Non-pigmented ciliary epithelial cell (primary cell): ENCODE measurements at places on chromosomes 1 and 21.
A peak's percentile ranks its signal among the peaks of the same experiment; 100 is the strongest.

- no peak for DNase-seq
Measured at GRCh38 chr1:6987940-6988339, 202.7 kb downstream of the CAMTA1 start.

DNA sequence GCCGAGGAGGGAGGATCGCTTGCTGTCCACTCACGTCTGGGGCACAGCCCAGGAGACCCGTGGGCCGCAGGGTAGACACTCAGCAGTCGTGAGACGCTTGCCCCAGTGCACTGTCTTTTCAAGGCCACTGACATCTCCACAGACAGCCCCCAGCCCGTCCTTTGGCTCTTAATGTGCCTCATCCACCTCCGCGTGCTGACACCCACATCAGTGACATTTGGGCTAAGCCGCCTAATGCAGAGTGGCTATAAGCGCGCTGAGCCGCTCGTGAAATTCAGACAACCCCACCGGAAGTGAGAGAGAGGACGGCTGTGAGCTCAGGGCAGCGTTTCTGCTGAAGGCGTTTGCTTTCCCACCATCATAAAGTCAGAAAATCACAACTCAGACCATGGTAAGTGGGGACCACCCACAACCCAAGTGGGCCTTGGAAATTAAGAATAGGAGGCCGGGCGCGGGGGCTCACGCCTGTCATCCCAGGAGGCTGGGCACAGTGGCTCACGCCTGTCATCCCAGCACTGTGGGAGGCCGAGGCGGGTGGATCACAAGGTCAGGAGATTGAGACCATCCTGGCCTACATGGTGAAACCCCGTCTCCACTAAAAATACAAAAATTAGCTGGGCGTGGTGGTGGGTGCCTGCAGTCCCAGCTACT lies 8.4 kb downstream of the SLC35E2B start:
- DNase-seq, result no peak

GRCh38 chr1:180757657-180758056 lies 125.8 kb downstream of the XPR1 start:
- no peak for DNase-seq

- DNase-seq, result no peak
Measured at GRCh38 chr1:145951526-145951925, 6.3 kb downstream of the LIX1L start.

DNA sequence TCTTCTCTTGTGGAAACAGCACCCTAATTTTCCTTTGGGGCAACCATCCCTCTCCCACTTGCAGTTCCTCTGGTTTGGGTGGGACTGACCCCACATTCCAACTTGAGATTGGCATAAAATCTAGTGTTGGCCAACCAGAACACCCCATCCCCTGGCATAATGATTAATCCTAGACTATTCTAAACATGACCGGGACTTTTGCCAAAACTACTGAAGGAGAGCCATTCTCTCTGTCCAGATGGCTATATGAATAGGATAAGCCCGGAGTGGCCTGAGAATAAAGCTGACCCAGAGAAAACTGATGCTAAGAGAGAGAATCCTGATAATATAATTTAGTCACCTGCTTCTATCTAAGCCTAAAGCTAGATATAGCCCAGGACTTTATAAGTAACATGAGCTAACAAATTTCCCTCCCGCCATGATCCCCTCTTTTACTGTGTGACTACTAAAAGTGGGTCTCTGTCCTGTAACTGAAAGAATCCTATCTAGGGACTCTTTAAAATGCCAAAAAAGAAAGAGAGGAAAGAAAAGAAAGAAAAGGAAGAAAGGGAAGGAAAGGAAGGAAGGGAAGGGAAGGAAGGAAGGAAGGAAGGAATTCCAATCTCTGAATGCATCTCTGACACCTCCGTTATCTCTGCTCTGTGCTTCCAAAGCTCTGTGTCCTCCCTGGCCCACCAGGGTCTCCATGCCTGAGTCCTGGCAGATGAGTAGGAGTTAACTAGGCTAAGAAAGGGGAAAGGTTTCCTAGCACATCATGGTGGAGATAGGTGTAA lies 28.0 kb upstream of the NRDC start:
- no peak for DNase-seq

GRCh38 chr1:150192012-150192411 lies 42.3 kb downstream of the PLEKHO1 start:
- DNase-seq, result peak; percentile 75

DNA sequence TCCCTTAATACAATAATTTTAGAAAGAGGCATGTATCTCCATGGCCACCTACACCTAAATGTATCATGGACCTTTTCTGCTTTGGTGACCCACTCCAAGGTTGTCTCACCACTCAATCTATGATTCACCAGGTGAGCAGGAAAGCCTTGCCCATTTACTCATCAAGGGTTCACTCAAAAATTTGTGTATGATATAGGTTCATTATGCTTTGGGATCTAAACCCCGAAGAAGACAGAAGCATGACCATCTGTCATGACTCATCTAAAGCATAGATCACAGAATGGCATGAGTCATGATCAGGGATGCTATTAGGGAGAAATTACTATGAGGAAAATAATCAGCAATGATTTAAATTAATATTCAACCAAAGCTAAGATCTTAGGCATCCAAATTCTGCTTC lies 38.5 kb downstream of the PYHIN1 start:
- no peak for DNase-seq
